ENCODE measurements at places on chromosomes 5 and 9. TPM values are rescaled to one million over a fixed set of nuclear protein-coding genes. Genes with fewer than 3 reads are reported as not detected.

Gene CBY3
- 0.76 TPM for total RNA-seq

Gene GNAQ
- total RNA-seq = 50.7 TPM

Gene C5orf58
- not detected for total RNA-seq

Gene GLT6D1
- total RNA-seq = not detected

Gene CFAP77
- total RNA-seq = not detected

Gene RETREG1
- 28.0 TPM for total RNA-seq

Gene PCDHA13
- not detected for total RNA-seq

Gene CARD19
- 64.2 TPM for total RNA-seq

Gene PCDHA9
- total RNA-seq = not detected

Gene MAMDC2
- total RNA-seq = not detected

Gene DMRT2
- total RNA-seq = not detected

Gene BARX1
- total RNA-seq = not detected

Gene SLC46A2
- total RNA-seq = not detected

Gene BSPRY
- total RNA-seq = not detected
